ENCODE measurements at places on chromosomes 4 and X.

GRCh38 chr4:42123071-42123644 is 29.3 kb downstream of the BEND4 start:
- DNase-seq: no peak

DNA sequence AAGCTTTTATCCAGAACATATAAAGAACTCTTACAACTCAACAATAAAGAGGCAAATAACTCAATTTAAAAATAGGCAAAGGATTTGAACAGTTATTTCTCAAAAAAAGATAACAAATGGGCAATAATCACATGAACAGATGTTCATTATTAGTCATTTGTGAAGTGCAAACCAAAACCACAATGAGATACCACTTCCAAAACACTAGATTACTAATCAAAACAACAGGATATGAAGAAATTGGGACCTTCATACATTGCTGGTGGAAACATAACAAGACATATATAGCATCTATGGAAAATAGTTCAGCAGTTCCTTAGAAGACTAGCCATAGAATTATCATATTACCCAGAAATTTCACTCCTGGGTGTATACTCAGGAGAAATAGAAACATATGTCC is 224.6 kb downstream of the FBXO8 start:
- no peak for DNase-seq

- DNase-seq: no peak
Observed at GRCh38 chr4:88583631-88584470, 8.4 kb upstream of the HERC3 start.

DNA sequence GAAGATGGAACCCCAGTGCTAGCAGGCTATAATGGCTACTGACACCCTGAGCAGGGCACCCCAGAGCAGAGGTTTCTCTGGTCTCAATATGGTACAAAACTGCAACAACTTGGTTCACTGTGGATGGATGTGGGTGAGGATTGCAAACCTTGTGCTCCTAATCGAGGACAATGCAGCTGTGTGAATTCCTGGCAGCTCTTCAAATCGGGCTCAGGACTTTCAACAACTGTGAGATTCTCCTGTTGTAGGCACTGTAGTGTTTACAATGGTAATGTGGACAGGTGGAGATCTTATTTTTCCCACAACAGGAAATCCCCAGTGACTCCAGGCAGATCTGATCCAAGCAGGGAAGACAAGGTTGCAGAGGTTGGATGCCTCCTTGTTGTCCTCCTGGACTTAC is 101.5 kb downstream of the RCHY1 start:
- no peak for DNase-seq

DNA sequence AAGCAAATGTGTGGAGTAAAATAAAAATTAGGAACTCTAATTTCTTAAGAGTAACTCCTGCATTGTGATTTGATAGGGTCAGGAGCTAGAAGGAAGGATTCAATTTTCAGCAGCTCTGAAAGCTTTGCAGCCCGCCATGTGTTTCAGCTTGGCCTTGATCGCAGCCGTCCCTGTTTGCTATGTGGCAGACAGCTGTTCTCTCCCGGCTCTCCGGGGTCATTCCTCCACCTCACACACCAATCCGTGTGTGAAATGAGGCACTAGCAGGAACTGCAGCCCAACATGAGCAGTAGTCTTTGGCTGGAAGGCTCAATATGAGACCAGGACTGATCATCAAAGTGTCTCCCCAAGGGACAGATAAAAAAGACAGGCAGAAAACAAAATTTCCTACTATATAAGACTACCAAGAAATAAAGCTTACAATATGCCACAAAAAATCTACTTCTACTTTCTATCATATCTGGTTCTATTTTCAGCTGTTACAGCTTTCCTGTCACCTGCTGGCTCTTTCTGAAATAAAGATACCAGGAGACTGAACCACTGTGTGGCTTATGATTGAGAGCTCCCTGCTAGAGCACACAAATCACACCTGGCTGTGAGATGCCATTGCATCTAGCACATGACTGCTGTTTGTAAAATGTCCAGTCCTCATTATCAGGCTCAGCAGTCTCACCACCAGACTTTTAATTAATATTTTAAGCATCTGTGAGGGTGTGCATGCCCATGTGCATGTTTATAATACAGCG is 44.1 kb upstream of the SEC24B start:
- DNase-seq: no peak

- DNase-seq: no peak
Observed at GRCh38 chr4:38815885-38816782, 11.5 kb upstream of the TLR1 start.

DNA sequence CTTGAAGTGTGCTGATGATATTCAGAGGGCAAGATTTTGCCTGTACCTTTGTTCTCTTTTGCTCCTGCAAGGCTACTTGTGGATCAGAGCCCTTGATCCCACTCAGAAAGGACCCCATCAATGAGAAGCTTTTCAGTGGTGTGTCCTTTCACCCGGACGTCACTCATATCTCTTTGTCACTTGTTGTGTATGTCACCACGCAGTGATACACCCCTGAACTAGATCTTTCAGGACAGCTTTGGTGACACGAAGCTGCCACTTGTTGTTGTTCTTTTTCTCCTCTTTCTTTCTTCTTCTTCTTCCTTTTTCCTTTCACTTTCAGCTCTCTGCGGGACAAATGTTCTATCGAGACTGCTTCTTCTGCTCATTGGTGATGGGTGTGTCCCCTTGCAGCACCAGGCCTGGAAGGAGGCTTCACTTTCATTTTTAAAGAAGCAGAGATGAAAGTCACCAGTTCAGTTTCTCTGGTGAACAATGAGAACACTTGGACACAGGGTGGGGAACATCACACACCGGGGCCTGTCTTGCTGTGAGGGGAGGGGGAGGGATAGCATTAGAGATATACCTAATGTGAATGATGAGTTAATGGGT is 83.6 kb downstream of the NBDY start:
- DNase-seq: peak; percentile 66

GRCh38 chrX:37686996-37687395 is 1.4 kb downstream of the XK start:
- no peak for DNase-seq

DNA sequence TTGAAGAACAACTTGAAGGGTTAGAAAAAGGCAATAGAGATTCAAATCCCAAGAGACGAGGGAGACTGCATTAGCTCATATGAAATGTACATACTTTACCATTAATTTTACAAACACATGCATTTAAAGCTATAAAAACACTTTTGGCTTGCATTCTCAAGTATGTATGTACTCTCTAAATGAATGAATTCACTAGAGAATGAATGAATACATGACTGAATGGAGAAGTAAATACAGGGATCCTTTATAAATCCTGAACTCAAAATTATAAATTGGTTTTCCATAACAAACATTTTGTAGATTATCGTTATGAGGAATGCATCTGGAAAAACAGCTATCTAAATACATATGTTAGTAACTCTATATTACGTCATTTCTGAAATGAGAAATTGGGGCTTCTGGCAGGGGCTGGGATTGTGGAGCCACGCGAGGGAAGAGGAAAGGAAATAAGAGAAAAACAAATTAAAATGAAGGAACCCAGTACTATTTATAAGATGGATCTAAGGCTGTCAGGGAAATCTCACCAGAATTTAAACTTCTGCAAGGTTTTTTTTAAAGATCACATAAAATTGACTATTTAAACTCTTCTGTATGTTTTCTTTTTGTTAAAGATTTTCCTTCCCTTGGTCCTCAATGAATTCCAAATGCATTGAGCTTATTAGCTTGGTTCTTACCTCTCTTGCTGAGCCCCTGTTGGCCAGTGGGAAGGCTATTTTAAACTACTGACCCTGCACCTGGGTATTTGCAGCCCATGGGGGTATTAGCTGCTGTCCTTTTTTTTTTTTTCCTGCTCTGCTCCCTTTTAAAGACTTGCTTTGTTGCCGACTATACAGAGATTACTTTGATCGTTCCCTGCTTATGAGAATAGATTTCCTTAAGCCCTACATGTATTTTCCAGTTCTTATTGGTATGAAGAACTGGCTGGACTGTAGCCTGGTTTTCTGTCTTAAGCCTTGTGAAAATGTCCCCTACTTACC is 207.8 kb downstream of the ADGRL3 start:
- DNase-seq: no peak

DNA sequence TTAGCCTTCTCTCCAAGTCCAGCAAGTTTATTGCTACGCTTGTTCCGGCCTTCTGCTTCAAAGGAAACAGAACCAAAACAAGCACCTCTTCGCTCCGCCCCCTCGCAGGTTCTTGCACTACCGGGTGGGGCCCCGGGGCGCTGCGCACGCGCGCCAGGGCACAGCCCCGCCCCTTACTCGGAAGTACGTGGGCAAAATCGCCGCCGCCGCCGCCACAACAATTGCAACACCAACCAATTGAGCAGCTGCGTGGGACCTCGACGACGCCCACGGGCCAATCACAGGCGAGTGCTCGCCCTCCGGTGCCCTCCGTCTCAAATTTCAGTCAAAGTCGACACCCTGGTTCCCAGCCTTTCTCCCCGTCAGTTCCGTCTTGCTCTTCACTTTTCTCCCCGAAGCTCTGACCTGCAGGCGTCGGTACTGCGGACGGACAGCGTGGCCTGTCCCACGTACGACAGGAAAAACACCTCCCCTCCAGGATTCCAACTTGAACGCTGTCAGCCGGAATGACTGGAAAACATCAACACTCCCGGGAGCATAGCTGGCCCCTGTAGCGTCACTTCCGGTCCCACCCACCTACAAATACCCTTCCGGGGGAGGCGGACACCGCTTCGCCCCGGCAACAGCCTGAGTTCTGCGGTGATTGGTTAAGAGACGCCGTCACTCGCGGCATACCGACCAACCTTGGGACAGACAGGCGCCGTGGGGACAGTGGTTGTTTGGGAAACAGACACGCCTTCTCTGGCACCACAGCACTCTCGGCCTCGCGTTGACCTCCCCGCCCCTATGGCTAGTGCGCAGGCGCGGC is 624 bp upstream of the OTUD5 start:
- peak; percentile 95 for DNase-seq

- DNase-seq: no peak
Observed at GRCh38 chrX:81120258-81120935, 81.3 kb downstream of the HMGN5 start.

DNA sequence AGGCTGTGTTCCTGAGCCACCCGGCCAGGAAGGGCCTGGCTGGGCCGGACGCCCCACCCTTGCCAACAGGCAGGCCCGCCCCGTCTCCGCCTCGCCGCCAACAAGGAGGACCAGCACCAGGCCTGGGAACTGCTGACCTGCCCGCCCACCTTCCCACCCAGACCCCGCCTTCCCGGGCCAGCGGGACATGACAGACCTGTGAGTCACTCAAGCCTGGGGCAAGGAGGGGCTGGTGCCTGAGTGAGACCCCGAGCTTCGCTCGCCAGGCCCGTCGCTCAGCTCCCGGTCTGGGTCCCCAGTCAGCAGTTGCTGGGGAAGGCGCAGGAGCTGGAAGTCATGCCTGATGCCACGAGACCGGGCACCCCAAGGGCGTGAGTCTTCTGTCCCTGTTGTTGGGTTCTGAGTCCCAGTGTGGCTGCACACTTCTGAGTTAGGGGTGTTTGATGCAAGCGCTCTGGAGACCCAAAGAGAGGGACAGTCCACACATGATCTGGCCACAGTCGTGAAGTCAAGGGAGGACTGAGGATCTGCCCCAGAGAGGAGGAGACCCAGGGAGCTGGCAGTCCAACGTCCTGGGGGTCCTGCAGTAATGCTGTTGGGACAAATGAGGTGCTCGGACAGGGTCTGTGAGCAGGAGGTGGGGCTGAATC is at the start of gene DNASE1L1:
DNASE1L1 (minus strand) TSS at position 33 of the 650 bp plus-strand sequence. CDS start 3,686 bp downstream, outside the sequence.
- no peak for DNase-seq

All from CD8-positive, alpha-beta memory T cell (primary cell).